CD4-positive, alpha-beta T cell treated with Interleukin-4 for 4 hours (primary cell): ENCODE measurements at places on chromosomes 1 and 21.

- DNase-seq, result no peak
Observed at GRCh38 chr1:225877580-225877979, 4.6 kb downstream of the TMEM63A start.

DNA sequence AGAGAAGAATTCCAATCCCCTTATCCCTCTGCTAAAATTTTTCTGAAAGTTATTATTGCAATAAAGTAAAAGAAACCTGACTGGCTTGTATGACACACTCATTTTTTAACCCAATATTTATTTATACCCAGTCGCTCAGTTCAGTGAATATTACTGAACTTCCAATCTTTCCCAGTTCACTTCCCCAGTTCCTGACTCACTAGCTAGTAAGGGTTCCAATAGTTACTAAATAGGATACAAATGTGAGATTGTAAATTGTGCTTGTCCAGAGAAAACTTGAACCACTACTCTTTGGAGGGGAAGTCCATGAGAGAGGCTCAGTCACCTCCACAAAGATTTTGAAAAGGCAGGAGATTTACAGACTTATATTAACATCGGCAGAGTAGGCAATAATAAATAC, 31.4 kb downstream of the PRDX6 start:
- DNase-seq, result no peak

DNA sequence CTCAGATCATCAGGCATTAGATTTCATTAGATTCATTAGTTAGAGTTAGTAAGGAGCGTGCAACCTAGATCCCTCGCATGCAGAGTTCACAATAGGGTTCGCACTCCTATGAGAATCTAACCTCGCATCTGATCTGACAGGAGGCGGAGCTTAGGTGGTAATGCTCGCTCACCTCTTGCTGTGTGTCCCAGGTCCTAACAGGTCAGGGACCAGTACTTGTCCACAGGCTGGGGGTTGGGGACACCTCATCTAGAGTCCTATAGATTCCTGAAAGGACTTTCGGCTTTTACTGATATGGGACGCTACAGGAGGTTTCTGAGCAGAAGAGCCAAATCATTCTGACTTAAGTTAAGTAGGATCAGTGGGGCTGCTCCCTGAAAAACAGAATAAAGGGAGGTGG, 91.4 kb downstream of the AKT3 start:
- no peak for DNase-seq

- DNase-seq, result no peak
Observed at GRCh38 chr1:58859769-58860485, 76.1 kb upstream of the JUN start.

DNA sequence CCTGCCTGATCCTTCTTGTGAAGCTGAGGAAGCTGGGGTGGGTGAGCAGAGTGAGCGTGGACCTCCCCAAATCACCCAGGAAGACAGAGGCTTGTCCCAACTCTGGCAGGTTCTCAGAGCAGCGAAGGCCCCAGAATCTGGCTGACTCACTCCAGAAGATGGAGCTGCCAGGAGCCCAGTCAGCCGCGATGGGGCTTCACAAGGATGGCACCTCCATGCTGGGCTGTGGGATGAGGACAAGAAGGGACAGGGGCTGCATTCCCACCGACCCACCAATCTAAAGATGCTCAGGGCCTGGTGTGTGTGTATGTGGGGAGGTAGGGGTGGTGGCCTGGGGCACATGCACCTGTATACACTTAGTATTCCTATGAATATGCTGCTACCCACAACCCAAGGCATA, 52.9 kb downstream of the ATP1A1 start:
- DNase-seq, result no peak

DNA sequence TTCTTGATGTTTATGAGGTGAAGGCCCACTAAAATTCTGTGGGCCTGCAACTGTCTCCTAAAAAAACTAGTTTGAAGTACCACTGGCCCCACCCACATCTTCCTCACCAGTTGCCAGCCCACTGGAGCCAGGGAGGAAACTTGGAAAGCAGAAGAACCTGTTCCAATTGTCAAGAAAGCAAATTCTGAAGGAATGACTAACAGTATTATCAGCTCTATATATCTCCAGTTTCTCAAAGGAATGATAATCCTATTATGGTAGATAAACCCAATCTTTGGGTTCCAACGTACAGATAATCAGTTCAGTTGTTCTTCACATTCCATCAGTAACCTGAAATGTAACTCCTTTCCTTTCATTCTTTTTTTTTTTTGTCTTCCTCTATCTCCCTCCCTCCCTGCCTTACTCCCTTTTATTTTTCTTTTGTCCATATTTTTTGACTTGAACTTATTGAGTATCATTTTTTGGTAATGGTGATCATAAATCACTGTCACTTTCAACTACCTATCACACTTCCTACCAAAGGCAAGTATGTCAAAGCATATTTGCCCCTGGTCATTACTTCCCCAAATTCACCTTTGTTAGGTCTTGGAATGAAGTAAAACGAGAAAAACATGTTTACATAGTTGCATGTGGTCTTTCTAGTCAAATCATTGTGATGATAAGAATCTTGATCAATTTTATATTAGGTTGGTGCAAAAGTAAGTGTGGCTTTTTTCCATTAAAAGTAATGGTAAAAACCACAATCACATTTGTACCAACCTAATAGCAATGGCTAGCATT, 943.4 kb downstream of the TTLL7 start:
- DNase-seq, result no peak

- no peak for DNase-seq
Observed at GRCh38 chr1:109204484-109204883, 9.2 kb upstream of the SARS1 start.

DNA sequence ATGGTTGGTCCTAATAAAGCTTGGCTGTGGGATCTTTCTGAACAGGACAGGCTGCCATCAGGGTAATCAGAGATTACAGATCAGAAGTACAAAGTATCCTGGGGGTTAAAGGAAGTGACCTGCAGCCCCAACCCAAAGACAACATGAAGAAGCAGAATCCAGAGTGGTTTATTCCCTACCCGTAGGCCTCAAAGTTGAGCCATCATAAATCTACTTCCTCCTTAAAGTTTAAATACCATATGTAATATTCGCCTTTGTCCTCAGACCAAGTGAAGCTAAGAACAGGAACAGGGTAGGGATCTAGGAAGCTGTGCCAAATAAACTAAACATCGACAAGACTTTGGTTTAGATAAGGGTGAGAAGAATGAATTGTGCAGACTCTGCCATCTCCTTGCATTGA, 15.9 kb upstream of the DHX9 start:
- no peak for DNase-seq

- no peak for DNase-seq
Observed at GRCh38 chr1:188668083-188668482, 1809.6 kb downstream of the BRINP3 start.

DNA sequence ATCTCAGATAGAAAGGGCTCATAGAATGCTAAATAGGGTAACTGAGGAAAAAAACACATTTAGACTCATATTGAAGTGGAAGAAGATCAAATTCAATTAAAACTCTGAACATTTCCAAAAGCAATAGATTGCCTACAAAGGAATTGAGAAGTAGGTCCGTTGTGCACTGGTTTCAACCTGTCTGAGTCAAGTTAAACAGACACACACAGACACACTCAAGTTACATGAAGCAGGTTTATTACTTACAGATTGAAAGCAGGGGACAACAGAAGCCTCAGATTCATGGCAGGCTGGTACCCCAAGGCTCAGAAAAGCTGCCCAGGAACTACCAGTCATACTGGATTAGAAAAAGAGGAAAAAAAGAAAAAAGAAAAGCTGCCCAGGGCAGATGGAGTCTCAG, 20.7 kb upstream of the S100A2 start:
- no peak for DNase-seq

DNA sequence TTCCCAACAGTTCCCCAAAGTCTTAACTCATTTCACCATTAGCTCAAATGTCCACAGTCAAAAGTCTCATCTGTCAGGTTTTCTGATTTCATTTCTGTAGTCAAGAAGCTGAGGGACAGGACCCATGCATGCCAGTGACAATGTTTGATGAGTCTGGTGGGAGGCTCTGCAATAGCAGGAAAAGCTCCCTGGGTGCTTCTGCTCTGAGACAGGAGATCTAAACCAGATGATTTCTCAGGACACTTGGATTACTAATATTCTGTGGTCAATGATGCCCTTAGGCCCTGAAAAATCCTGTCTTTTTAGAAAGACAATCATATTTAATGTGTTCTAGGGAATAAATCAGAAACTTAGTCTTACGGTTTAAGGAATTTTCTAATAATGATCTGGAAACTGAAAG, 56.4 kb downstream of the PCBP3 start:
- DNase-seq, result no peak

DNA sequence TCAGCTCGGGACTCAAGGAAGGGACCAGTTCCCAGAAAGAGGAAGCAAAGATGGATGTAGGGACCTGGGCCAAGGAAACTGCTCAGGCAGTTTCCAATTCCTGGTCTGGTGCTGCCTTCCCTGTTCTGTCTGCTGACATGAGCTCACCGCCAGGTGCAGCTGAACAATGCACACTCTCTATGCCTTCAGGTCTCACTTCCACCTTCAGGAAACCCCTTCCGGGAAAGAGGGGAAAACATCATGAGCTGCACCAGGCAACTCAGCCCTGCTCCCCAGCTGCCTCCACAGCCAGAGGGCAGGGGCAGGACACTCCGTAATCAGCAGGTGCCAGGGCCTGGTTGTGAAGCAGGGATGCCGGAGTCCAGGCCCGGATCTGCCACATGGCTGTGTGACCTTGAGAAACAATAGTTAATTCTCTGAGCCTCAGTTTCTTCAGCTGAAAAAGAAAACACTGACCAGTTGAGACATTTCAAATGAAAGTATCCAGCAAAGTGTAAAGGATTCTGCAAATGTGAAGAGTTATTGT, 27.8 kb downstream of the SMIM12 start:
- DNase-seq, result no peak

- peak; percentile 45 for DNase-seq
Observed at GRCh38 chr1:109112056-109112651, 1.8 kb upstream of the ELAPOR1 start.

- no peak for DNase-seq
Observed at GRCh38 chr1:22809783-22810182, 99.1 kb downstream of the EPHB2 start.
